ENCODE measurements at places on chromosomes 12 and 14.

DNA sequence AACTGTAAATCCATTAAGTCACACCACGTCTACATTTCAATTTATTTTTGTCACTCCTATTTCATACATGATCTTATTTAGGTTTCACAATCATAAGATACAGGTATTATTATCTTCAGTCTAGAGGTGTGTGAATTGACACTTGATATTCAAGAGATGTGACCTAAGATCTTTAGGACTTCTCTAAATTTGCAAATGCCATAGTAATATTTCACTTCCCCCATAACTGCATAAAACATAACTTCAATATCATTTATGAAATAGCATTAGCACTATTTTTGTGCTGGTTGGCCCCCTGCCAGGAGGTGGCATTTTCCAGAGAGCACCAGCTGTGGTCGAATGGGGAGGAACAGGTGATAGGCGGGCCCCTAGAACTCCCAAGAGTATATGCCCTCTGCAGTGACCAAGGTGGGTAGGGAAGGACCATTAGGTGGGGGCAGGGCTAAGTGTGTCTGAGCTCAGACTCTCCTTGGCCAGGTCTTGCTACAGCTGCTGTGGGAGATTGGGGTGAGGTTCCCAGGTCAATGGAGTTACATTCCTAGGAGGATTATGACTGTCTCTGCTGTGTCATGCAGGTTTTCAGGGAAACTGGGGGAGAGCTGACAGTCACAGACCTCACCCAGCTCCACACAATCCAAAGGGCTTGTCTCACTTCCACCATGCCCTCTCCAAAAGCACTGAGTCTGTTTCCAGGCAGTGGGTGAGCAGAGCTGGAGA lies 49.2 kb upstream of the ERGIC2 start:
- no peak for DNase-seq

- DNase-seq, result no peak
Observed at GRCh38 chr14:92932448-92933395, 9.8 kb downstream of the CHGA start.

GRCh38 chr14:105309371-105309770 lies 5.2 kb upstream of the PACS2 start:
- no peak for DNase-seq

DNA sequence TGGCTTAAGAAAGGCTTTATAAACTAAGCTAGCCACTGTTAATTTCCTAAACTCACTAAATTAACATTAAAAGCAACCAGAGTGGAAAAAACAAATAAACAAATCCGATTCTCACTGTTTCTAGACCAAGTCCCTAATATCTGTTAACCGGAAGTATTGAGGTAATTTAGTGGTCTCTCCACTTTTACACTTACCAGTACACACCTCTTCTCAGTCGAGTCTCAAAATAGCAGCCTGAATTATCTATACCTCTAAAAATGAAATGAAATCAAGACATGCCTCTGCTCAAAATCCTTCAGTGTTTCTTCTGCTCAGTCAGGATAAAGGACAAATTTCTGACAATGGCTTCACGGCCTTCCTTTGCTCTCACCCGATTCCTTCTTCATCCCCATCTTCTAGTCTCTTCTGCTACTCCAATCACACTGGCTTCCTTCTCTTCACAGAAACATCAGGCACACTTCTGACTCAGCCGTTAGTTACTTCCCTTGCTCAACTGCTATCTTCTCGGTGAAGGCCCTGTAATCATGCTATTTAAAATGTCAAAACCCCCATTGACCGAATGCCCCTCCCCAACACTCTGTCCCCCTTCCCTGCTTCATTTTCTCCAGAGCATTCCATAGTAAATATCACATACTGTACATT lies 161.3 kb downstream of the KITLG start:
- no peak for DNase-seq

DNA sequence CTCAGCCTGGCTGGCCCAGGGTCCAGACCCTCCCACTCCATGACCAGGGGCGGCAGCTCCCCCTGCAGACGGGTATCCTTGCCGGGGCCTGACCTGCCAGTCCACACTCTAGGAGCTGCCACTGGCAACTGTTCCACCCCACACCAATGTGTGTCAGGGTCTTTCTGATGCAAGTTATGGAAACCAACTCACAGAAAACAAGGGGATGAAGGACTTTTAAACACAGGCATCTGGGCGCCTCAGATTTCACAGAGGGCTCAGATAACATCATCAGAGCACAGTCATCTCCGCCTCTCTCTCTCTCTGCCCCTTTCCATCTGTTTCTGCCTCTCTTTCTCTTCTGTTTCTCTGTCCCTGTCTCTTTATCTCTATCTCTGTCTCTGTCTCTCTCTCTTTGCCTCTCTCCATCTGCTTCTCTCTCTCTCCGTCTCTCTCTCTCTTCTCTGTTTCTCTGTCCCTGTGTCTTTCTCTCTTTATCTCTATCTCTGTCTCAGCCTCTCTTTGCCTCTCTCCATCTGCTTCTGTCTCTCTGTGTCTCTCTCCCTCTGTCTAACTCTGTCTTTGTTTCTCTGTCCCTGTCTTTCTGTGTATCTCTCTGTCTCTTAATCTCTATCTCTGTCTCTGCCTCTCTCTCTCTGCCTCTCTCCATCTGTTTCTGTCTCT lies 67.4 kb upstream of the FBRSL1 start:
- no peak for DNase-seq

DNA sequence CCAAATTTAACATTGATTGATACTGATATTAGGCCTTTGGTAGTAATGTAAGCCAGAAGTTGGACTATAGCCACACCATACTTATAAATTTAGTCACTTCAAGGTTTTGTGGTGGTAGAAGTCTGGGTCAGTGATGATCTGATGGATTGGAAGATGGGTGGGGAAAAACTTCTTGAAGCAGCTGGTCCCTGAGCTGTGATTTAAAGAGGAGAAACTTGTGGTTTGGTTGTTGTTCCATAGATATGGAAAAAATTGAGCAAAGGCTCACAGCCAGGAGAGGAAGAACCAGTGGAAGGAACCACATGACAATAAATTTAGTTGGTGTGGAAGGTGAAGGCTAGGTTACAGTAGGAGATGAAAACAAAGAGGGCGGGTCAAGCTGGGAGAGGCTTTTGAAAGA lies 26.1 kb downstream of the PTHLH start:
- DNase-seq, result no peak

GRCh38 chr12:105831372-105831771 lies 307.4 kb downstream of the NUAK1 start:
- no peak for DNase-seq

DNA sequence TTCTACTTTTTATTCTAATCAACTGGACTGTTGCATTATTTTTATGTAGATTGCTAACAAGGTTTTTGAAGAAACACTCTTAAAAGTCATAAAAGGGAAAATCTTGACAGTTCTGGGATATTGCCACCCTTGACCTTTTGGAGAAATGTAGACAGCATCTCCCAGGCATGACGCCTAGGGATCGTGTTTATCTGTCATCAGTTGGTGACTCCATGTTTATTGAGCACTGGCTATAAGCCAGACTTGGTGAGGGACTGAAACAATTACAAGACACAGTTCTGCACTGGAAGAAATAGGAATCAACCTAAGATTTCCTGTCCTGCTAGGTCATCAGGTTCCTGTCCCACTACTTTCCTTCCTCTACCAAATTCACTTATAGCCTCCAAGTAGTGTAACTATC lies 34.5 kb downstream of the HMGA2 start:
- no peak for DNase-seq

GRCh38 chr14:67513631-67514108 lies 19.4 kb upstream of the PLEKHH1 start:
- no peak for DNase-seq

- no peak for DNase-seq
Observed at GRCh38 chr14:38070061-38070588, 137.6 kb upstream of the SSTR1 start.

DNA sequence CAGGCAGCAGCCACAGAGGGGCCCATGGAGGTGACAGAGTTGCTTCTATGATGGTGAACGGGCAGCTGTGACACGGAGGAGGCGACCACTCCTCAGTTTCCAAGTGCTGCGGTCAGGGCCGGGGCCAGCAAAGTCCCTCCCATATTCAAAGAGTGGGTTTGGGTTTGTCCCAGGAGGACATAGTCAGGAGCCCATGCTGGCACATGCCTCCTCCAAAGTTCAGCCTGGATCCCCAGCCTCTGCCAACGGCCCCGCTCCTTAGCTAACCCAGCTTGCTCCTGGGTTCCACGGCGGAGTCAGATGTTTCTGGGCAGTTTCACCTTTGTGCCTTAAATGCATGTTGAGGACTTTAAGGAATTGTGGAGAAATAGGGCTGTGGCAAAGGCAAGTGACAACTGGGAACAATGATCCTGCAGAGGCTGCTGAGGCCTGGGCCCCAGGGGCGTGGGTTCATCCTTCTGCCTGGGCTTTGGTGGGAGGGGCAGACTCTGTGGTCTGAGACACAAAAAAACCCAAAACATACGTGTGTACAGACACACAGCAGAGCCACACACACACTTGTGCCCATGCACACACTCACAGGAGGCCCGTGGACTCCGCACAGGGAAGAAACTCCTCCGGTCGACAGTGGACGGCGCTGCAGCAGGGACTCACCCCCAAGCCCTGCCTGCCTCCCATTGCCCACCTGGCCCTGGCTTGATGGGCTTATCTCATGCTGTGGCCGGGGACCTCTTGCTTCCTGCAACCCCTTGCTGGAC lies 399.4 kb downstream of the TMEM121 start:
- no peak for DNase-seq

DNA sequence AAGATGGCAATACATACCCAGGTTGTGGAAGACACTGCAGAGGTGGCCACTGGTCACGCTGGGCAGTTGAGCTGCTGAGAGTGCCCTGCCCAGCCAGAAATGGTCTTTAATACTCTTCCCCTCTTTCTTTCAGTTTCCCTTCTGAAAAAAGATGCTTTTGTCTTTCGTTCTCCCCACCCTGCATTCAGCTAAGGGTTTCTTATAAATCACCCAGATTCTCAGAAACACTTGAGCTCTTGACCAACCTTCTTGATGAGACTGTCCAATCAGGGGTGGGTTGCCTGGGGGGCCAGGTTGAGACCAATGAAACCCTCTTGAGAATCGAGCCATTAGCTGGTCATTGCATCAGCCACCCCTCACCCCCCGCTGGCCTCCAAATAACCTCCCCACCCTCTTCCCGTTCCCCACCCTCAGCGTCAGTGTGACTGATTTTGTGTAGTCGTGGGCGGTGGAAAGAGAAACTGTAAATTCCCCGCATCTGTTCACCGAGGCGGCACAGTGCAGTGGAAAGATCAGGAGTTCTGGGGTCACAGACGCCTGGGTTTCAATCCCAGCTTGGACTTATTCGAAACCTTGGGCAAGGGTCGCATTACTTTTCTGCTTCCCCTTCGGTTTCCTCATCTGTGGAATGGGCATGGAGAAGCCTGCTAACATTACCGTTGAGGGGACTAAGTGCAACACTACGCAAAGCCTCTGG lies 52.3 kb downstream of the SLC25A47 start:
- peak; percentile 96 for DNase-seq

GRCh38 chr12:130075497-130076076 lies 86.7 kb upstream of the FZD10 start:
- no peak for DNase-seq

DNA sequence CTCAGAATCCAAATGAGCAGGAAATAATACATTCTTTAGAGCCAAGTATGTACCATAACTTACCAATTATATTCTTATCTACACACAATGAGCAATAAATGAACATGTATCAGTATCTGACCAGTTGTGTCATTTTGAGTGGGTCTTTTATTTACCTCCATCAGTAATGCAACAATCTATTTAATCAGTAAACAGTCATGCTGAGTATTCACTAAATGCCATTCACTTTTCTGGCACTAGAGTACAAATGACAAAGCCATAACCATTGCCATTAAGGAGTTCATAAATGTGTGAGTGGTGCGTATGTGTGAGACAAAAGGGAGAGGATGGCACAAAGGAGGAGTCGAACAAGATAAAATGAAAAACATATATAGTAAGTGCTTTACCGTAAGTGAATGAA lies 1.5 kb upstream of the STRAP start:
- DNase-seq, result no peak

- no peak for DNase-seq
Observed at GRCh38 chr12:113065126-113066007, 8.8 kb downstream of the DTX1 start.

DNA sequence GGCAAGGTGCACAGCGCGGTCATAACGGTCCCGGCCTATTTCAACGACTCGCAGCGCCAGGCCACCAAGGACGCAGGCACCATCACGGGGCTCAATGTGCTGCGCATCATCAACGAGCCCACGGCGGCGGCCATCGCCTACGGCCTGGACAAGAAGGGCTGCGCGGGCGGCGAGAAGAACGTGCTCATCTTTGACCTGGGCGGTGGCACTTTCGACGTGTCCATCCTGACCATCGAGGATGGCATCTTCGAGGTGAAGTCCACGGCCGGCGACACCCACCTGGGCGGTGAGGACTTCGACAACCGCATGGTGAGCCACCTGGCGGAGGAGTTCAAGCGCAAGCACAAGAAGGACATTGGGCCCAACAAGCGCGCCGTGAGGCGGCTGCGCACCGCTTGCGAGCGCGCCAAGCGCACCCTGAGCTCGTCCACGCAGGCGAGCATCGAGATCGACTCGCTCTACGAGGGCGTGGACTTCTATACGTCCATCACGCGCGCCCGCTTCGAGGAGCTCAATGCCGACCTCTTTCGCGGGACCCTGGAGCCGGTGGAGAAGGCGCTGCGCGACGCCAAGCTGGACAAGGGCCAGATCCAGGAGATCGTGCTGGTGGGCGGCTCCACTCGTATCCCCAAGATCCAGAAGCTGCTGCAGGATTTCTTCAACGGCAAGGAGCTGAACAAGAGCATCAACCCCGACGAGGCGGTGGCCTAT lies 875 bp downstream of the HSPA2 start:
- peak; percentile 17 for DNase-seq

DNA sequence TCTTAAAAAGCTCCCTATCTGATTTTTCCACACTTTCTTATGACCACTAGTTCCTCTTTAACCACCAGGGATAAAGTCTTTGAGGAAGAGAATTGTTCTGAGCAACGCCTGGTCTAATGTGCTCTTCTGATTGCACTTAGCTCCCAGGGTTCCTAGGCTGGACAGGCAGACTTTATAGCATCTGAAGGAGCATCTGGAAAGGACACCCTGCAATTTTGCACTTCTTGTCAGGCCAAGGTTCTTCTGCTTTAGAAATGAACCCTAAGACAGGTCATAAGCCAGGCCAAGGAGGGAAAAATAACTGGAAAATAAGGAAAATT lies 126.3 kb downstream of the KTN1 start:
- DNase-seq, result no peak

DNA sequence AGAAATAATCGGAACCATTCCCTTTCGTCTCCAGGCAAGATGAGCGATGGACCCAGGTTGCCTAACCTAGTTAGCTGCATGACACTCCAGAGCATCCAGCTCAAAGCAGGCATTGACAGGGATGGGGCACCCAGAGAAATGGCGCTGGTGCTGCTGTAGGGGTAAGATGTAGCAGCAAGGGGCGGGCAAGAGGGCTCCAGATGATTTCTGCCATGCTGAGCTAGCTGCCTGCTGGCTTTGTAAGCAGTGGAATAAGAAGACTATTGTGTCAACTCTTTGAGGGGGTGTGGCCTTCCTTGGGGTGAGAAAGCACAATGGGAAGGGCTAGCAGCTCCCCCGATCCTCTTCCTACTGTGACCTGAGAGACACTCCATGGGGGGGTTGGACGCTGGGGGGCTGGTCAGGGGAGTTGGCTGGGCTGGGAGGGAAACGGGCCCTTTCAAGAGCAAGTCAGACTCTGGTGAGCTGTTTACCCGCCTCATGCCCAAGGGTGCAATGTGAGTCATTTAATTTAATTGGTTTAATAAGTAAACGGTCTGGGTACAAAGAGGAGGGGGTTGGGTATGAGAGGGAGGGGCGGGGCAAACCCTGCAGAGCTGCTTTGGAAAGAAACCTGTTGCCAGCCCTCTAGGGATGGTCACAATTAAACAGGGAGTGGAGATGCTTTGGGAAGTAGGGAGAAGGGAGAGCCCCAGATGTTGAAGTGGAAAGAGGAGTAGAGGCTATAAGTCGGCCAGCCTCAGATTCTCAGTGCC lies 50.5 kb downstream of the B4GALNT3 start:
- no peak for DNase-seq
